ENCODE measurements at places on chromosomes 4 and X.

DNA sequence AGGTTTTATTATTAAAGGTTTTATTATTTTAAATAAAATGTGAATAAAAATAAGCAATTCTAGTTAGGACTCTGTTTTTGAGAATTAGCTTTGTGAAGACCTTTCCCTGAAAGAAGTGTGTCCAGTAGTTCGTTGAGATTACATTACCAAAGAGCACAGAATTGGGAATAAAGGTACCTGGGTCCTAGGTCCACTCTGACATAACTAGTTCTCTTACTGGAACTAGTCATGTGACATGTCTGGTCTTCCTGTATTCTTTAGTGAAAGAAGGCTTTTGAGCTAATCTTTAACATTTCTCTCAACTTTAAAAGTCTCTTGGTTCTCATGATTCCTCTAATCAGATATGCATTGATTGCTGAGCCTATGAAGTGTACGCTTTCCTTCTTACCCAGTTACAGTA is 292.0 kb upstream of the SMIM31 start:
- DNase-seq = no peak

DNA sequence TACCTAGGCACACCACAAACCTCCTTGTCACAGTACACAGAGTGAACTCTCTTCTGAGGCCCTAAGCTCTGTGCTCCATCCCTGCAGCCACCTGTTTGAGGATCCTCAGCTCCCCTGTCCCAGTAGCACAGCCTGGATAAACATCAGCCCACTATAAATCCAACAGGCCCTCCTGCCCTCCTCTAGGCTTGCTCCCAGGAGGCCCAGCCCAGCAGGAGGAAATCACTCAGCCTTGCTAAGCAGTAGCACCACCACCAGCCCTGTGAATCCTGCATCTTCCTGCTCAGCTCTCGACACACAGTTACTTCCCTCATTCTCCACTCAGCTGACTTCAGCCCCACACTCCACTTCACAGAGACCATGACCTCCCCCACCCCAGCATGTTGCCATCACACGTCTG is 273.9 kb downstream of the BCOR start:
- DNase-seq = no peak

DNA sequence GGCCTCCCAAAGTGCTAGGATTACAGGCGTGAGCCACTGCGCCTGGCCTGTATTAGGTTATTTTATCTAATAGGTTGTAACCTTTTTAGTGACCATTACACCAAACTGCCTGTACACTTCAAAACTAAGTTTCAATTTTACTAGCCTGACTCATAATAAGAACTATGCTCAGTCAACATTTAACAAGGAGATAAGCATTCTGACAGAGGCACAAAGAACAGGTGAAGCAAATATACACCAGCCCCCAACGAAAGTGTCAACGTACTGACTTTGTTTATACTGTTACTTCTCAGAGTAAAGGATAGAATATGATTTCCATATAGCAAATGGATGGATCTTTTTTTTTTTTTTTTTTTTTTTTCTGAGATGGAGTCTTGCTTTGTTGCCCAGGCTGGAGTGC is 62.8 kb downstream of the SHISA3 start:
- no peak for DNase-seq

DNA sequence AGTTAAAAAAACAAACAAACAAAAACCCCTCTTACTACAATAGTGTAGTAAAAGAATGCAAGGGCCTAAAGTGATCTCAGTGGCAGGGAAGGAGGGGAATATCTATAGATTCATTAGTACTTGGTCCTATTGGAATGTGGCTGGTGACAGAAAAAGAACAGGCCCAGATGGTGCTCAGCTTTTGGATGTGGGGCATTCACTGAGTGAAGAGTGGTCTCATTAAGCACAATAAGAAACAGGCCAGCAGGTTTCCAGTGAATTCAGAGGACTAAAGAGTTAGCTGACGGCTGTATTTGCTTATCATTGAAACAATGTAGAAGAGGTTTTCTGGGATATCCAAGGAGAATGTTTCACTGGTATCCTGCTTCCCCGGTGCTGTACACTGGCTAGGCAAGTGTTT is 243.8 kb upstream of the HHIP start:
- no peak for DNase-seq

DNA sequence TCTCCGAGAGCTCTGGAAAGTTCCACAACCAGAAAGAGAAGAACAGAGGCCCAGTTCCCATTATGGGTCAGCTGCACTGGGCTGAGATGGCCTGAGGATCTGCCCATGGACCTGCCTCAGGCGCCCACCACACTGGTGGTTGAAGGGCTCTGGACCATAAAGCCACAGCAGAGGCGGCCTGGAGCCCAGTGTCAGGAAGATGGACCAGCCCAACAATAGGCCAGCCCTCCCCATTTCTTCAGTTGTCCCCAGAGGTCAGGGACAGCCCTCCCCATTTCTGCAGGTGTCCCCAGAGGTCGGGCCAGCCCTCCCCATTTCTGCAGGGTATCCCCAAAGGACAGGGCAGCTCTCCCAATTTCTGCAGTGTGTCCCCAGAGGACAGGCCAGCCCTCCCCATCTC is 37.2 kb upstream of the C4orf50 start:
- no peak for DNase-seq

- DNase-seq = no peak
These were observed 182.9 kb upstream of the NHS start for GRCh38 chrX:17192106-17192505.

- no peak for DNase-seq
These were observed 212.5 kb upstream of the CXorf66 start for GRCh38 chrX:140177821-140178220.

DNA sequence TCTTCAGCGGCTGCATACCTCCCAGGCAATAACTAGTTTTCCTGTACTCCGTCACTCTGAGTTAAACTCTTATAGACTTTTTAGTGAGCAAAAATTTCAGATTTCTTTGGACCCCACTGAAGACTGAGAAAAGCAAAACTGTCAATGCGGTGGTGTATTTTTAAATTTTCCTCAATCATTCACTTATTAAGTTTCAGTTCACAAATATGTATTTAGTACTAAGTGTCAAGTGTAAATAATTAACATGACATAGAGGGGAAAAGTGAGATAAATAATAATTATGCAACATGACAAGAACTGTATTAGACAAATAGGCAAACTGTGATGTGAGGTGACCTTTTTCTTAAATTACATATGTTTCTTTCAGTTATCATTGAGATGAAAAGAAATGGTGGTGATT is 124.4 kb downstream of the NAF1 start:
- no peak for DNase-seq

- DNase-seq = no peak
These were observed 4.5 kb upstream of the PDGFC start for GRCh38 chr4:156976147-156976546.

DNA sequence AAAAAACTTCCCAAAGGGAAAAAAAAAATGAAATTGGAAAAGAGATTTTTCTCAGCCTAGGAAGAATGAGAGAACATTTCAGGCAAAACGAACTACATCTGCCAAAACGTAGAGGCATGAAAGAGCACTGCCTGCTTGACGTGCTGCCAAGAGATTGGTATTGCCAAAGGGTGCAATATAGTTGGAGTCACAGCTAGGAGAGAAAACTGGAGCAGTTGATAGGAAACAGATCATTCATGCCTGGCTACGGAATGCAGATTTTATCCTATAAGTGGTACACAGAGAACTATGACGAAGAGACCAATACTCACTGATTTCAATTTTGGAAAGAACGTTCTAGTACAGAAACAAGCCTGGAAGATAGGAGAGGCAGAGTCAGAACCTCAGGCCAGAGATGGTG is 68.4 kb upstream of the IQCM start:
- no peak for DNase-seq

DNA sequence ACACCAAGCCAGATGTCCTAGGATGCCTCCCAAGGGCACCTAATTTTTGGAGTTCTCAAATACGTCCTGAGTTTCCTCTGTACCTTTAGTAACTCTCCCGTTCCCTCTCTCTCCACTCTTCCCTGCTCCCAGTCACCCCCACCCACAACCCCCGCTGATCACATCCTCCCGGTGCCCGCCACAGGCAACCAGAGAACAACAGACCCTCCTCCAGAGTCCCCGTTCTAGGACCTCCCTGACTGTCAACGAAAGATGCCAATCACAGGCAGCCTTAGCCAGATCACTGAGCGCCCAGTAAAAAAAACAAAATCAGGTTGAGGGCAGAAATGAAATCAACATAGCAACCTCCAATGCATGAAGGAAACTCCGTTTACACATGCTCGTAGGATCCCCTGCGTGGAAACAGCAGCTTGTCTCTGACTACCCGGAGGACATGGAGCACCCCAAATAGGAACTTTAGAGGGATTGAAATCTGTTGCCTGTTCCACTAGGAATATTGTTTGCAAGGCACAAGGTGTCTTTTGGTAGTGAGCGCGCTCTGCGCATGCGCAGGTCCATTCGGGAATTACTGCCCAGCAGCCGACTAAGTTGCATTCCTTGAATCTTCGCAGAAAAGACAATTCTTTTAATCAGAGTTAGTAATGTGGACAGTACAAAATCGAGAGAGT is at the start of gene GABRB1:
Gene GABRB1 (plus strand): TSS at position 557 of the 668 bp plus-strand sequence.
- DNase-seq = no peak

DNA sequence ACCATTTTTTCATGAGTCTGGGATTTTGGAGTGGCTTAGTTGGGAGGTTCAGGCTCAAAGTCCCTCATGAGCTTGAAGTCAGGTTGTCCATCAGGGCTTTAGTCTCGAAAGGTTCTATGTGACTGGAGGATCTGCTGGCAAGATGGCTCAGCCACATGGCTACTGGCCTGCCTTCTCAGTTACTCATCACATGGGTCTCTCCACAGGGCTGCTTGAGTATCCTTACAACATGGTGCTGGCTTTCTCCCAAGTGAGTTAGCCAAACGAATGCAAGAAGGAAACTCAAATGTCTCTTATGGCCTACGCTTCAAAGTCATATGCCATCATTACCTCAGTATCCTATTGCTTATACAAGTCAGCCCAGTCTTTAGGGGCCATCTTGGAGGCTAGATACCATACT is 106.3 kb upstream of the VCX3B start:
- no peak for DNase-seq

- DNase-seq = no peak
These were observed 42.4 kb downstream of the MOSPD2 start for GRCh38 chrX:14915596-14915995.
